Activated CD8-positive, alpha-beta T cell treated with anti-CD3 and anti-CD28 coated beads for 36 hours (primary cell): ENCODE measurements at places on chromosomes 1 and 21. TPM values are rescaled to one million over a fixed set of nuclear protein-coding genes. Genes with fewer than 3 reads are reported as not detected.

DNA sequence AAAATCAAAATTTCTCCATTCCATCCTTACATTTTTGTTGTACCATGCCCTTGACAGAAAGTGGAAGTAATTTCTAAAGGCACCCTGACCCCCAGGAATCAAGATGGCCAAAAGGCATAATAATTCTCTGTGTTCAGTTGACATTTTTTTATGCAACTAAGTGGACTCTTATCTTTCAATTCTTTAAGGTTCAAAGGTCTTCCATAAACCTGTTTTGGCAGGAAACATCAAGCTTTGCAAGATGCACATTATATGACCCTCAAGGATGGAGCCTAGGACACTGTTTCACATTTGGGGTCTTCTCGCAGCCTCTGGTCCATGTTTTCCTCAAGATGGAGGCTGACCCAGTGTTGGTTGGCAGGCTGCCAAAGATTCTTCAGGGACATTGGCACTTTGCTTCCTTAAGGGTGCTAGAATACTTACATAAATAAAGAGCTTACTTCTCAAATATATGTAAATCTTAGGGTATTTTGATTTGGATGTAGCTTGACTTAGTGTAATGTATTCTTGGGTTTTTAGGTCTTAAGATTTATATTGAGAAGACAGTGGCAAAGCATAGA lies 48.0 kb upstream of the COG2 start:
- H3K27me3 ChIP-seq, result peaks cover 24% of the 10 kb centered on the region
- no peak overlapping the region for H3K4me3 ChIP-seq
- H3K27ac ChIP-seq, result no peak overlapping the region
- no peaks in the 10 kb centered on the region for H3K36me3 ChIP-seq

CCDC30 gene
- 3.0 TPM for total RNA-seq

DNA sequence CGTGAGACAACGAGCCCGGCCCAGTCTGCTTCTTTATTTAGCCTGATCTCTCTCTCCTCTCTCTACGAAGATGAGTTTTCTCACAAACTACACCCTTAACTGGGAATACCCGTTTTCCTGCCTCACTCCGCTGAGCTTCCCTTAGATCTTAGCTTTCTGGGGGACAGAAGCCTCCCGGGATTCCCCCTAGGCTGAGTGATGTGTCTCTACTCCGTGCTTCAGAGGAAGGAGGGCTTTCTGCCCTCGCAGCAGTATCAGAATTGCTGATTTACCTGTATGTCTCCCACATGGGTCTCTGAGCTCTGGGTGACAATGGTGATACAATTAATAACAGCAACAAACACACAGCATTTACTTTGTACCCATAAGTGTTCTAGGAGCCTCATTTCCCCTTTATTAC lies 1.0 kb downstream of the ZBTB17 start:
- H3K27ac ChIP-seq, result peak overlapping the region; percentile 89
- H3K4me1 ChIP-seq, result peaks cover 45% of the 10 kb centered on the region
- H3K4me3 ChIP-seq, result peak overlapping the region; percentile 85
- DNase-seq, result peak; percentile 65
- H3K36me3 ChIP-seq, result peaks cover 35% of the 10 kb centered on the region
- no peaks in the 10 kb centered on the region for H3K27me3 ChIP-seq

LAMB3 gene
- total RNA-seq, result 0.60 TPM

GRCh38 chr1:16903054-16903453 lies 7.3 kb downstream of the RNU1-2 start:
- peak; percentile 25 for DNase-seq
- no peaks in the 10 kb centered on the region for H3K36me3 ChIP-seq
- H3K27me3 ChIP-seq, result no peaks in the 10 kb centered on the region
- peaks cover 28% of the 10 kb centered on the region for H3K4me1 ChIP-seq
- H3K4me3 ChIP-seq, result peak overlapping the region; percentile 30
- H3K27ac ChIP-seq, result no peak overlapping the region

- no peak for DNase-seq
- no peak overlapping the region for H3K27ac ChIP-seq
- H3K36me3 ChIP-seq, result no peaks in the 10 kb centered on the region
- peaks cover 2% of the 10 kb centered on the region for H3K4me1 ChIP-seq
- H3K4me3 ChIP-seq, result no peak overlapping the region
Measured at GRCh38 chr1:234246638-234247116, 126.6 kb upstream of the COA6 start.

DNA sequence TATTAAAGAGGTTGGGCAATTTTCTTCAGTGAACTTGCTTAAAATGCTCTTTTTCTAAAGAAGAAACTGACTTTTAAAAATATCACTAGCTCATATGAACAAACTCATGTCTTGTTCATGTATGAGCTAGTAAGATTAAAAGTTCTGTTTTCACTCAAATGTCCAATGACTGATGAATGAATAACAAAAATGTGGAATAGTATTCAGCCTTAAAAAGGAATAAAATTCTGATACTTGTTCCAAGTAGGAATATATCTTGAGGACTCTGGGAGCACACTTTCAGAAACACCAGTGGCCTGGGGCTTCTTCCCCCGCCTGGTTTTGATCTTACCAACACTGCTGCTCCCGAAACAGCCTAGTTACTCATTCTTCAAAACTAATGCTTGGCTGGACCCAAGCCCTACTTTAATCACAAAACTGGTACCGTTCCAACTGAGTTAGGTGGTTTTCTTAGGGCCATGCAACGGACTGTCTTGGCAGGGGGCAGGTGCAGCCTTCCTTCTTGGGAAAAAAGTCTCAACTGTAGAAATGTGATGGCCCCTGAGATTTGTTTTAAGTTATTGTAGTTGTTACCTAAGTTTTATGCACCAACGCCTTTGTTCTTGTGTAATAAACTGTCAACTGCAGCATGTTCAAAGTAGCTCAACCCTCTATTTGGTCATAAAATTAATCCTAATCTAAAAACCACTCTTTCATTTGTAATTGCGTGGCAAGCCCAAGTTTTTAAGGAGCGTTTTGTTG lies 116.0 kb downstream of the ETS2 start:
- H3K27ac ChIP-seq, result no peak overlapping the region
- no peaks in the 10 kb centered on the region for H3K36me3 ChIP-seq
- no peak for DNase-seq
- no peak overlapping the region for H3K4me3 ChIP-seq

DNA sequence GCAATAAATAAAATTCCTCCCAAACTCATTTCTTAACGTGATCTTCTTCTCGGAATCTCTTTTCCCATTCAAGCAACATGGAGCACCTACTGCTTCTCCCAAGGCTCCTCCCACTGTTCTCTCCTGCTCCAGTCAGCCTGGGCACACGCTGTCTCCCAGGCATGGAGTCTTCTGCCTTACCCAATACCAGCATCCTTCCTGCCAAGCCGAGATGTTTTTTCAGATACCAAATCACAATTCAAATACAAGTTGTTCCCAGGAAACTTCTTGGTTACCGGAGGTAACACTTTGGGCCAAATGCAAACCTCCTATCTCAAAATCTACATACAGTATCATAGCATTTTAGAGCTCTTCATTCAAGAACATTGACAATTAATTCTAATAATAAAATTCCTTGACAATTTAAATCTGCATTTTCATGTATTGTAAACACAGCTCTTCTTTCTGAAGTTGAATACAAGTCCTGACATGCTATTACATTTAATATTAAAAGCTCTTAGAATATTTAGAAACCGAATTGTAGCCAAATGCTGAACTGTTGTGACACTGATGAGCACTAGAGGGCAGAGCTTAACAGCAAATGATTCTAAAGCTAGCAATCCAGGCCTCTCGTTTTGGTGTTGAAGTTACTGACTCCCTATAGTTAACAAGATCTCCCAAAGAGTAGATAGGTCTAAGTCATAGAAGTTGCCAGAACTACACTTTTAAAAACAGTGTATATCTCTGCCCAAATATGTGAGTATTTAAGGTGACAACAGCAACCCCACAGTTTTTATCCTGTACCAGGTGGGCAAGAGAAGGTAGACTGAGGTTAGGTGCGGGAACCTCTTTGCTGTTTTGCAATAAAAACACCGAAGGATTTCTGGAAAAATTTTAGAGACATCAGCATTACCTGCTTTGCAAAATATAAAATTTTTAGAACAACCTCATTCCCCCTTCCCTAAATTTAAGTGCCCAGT lies 52.3 kb downstream of the BCAR3 start:
- no peaks in the 10 kb centered on the region for H3K36me3 ChIP-seq
- H3K4me3 ChIP-seq, result no peak overlapping the region
- H3K27me3 ChIP-seq, result no peaks in the 10 kb centered on the region
- DNase-seq, result peak; percentile 57
- H3K27ac ChIP-seq, result no peak overlapping the region

- peak overlapping the region; percentile 82 for H3K4me3 ChIP-seq
- no peaks in the 10 kb centered on the region for H3K36me3 ChIP-seq
- H3K4me1 ChIP-seq, result peaks cover 21% of the 10 kb centered on the region
- H3K27me3 ChIP-seq, result peaks cover 9% of the 10 kb centered on the region
- H3K27ac ChIP-seq, result peak overlapping the region; percentile 22
Measured at GRCh38 chr1:33180911-33181890, 642 bp downstream of the TRIM62 start.

PRAMEF18 gene
- total RNA-seq, result not detected

- H3K4me1 ChIP-seq, result no peaks in the 10 kb centered on the region
- no peak for DNase-seq
- peaks cover 33% of the 10 kb centered on the region for H3K36me3 ChIP-seq
- H3K27me3 ChIP-seq, result no peaks in the 10 kb centered on the region
- no peak overlapping the region for H3K27ac ChIP-seq
- no peak overlapping the region for H3K4me3 ChIP-seq
Measured at GRCh38 chr1:50593515-50593914, 170.3 kb upstream of the DMRTA2 start.

GRCh38 chr1:226960256-226960655 lies 20.2 kb downstream of the COQ8A start:
- peaks cover 28% of the 10 kb centered on the region for H3K4me1 ChIP-seq
- no peak for DNase-seq
- peaks cover 7% of the 10 kb centered on the region for H3K36me3 ChIP-seq
- H3K27me3 ChIP-seq, result no peaks in the 10 kb centered on the region

GRCh38 chr1:81974883-81975555 lies 174.3 kb downstream of the ADGRL2 start:
- H3K27me3 ChIP-seq, result no peaks in the 10 kb centered on the region
- no peaks in the 10 kb centered on the region for H3K36me3 ChIP-seq
- H3K4me1 ChIP-seq, result no peaks in the 10 kb centered on the region
- no peak overlapping the region for H3K27ac ChIP-seq
- no peak for DNase-seq

GRCh38 chr21:42231756-42232155 lies 12.8 kb downstream of the ABCG1 start:
- peaks cover 94% of the 10 kb centered on the region for H3K4me1 ChIP-seq
- no peaks in the 10 kb centered on the region for H3K27me3 ChIP-seq
- H3K36me3 ChIP-seq, result peaks cover 26% of the 10 kb centered on the region
- no peak for DNase-seq
- H3K27ac ChIP-seq, result peak overlapping the region; percentile 97
